Progenitor cell of endocrine pancreas (in vitro differentiated cells): ENCODE measurements at places on chromosomes 6 and 20. TPM values are rescaled to one million over a fixed set of nuclear protein-coding genes. Genes with fewer than 3 reads are reported as not detected.

LAMA2 gene
- 0.22 and 0.42 TPM in 2 replicates for total RNA-seq

GJA10 gene
- total RNA-seq: not detected in 2 replicates

GRCh38 chr6:170199716-170200115 is 91.2 kb downstream of the DLL1 start:
- no peak overlapping the region for H3K27ac ChIP-seq
- peaks cover 3% of the 10 kb centered on the region for H3K36me3 ChIP-seq
- H3K27me3 ChIP-seq: peaks cover 5% of the 10 kb centered on the region
- no peaks in the 10 kb centered on the region for H3K4me1 ChIP-seq
- H3K4me3 ChIP-seq: no peak overlapping the region

DNA sequence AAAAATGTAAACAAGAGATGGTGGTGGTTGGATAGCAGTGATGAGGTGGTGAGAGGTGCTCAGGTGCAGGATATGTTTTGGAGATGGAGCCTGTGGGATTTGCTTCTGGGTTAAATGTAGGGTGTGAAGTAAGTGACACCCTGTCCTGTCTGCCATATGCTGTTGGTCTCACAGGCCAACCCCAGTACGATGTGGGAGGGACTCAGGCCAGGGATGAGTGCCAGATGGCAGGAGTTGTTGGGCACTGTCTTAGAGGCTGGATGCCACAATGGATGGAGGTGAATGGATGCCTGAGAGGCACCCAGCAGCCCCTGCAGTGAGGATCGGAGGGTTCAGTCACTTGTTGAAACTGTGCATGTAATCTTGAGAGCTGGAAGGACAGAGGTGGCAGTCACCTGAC is 259.3 kb downstream of the NRN1 start:
- no peaks in the 10 kb centered on the region for H3K27me3 ChIP-seq
- H3K36me3 ChIP-seq: no peaks in the 10 kb centered on the region
- H3K4me1 ChIP-seq: peaks cover 7% of the 10 kb centered on the region
- no peak for DNase-seq
- H3K4me3 ChIP-seq: no peak overlapping the region

DNA sequence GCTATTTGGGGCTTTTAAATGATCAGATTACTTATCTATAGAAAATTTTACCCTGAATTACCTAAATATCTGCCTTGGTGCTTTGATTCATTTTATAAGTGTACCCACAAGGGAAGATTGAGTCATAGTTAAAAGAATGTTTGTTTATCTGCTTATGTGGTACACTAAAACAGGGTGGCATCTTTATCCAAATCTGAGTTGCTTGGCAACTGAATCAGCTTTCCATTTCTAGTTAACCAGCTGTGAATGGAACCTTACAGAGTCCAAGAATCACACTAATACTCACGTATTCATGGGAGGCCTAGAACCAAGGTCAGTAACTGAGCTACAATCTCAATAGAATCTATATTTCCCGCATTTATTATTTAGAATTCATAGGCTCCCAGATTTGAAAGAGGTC is 44.0 kb upstream of the CAP2 start:
- H3K4me3 ChIP-seq: no peak overlapping the region
- no peaks in the 10 kb centered on the region for H3K4me1 ChIP-seq
- H3K36me3 ChIP-seq: no peaks in the 10 kb centered on the region
- no peak overlapping the region for H3K27ac ChIP-seq
- H3K27me3 ChIP-seq: no peaks in the 10 kb centered on the region
